Epithelial cell of alveolus of lung (primary cell): ENCODE measurements at places on chromosomes 7 and 10. TPM values are rescaled to one million over a fixed set of nuclear protein-coding genes. Genes with fewer than 3 reads are reported as not detected.

The FAM25C gene
- total RNA-seq, result not detected in 2 replicates

The GDF10 gene
- total RNA-seq, result 0.91 and 8.2 TPM in 2 replicates

The RARRES2 gene
- 44.9 and 377 TPM in 2 replicates for total RNA-seq

The MMD2 gene
- total RNA-seq, result not detected in 2 replicates

The PHYHIPL gene
- total RNA-seq, result not detected in 2 replicates

The UBE2H gene
- 40.3 and 75.7 TPM in 2 replicates for total RNA-seq

The XRCC2 gene
- total RNA-seq, result 1.2 and 2.1 TPM in 2 replicates

The AEBP1 gene
- 49.3 and 84.2 TPM in 2 replicates for total RNA-seq

The OR2A12 gene
- total RNA-seq, result not detected in 2 replicates

The OPN1SW gene
- total RNA-seq, result not detected in 2 replicates

The EPO gene
- 0.48 TPM in 1 of 2 replicates, not detected in the other for total RNA-seq

The ABCA13 gene
- under 0.01 and 0.08 TPM in 2 replicates for total RNA-seq
